ENCODE measurements at places on chromosomes 3 and 15. TPM values are rescaled to one million over a fixed set of nuclear protein-coding genes. Genes with fewer than 3 reads are reported as not detected.
A peak's percentile ranks its signal among the peaks of the same experiment; 100 is the strongest.

GRCh38 chr3:143825513-143825912 lies 22.8 kb downstream of the SLC9A9 start:
- no peak for DNase-seq

- DNase-seq = no peak
These were observed 291.6 kb upstream of the TGFBR2 start for GRCh38 chr3:30314757-30315325.

DNA sequence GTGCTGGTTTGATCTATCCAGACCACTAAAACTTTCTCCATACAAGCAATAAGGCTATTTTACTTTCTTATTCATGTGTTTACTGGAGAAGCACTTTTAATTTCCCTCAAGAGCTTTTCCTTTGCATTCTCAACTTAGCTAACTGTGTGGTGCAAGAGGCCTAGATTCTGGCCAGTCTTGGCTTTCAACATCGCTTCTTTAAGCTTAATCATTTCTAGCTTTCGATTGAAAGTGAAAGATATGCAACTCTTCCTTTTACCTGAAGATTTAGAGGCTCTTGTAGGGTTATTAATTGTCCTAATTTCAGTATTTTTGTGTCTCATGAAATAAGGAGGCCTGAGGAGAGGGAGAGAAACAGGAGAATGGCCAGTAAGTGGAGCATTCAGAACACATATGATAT lies 234.8 kb upstream of the GADL1 start:
- DNase-seq = no peak

DNA sequence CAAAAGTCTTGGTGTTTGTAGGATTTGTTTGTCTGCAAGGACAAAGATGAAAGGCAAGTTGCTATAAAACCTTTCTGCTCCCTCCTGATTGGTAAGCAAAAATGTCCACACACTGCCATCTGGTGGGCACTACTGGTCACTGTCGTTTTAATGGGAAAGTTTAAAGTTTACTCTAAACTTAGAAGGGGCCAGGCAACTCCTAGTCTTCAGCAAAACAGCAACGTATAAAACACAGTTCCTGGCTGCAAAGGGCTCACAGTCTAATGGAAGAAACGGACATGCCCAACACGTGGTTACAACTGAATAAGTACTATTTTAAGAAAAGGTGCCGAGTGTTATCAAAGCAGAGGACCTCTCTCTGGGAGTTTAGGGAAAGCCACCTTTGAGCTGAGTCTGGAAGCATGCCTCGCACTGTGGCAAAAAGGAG lies 23.7 kb upstream of the TPRG1 start:
- DNase-seq = peak; percentile 90

GRCh38 chr3:33392144-33392543 lies 48.1 kb downstream of the UBP1 start:
- DNase-seq = no peak

DNA sequence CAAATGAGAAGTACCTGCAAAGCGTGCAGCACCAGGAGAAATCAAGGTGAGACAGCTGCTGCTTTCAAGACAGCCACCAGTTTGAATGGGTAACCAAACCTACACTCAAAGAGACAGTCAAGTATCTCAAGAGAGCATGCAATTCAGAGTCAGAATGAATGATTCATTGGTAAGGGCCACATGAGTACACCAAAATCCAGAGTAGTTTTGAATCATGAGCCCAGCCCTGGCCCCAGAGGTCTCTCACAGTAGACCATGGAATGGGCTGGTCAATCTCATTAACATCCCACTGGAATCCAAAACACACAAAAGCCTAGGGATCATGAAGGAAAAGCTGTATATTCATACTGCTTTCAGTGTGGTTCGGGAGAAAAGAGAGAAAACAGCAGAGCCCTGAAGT lies 242.8 kb downstream of the TBL1XR1 start:
- DNase-seq = no peak

- DNase-seq = peak; percentile 90
These were observed 27.9 kb downstream of the EHD4 start for GRCh38 chr15:41944313-41944940.

DNA sequence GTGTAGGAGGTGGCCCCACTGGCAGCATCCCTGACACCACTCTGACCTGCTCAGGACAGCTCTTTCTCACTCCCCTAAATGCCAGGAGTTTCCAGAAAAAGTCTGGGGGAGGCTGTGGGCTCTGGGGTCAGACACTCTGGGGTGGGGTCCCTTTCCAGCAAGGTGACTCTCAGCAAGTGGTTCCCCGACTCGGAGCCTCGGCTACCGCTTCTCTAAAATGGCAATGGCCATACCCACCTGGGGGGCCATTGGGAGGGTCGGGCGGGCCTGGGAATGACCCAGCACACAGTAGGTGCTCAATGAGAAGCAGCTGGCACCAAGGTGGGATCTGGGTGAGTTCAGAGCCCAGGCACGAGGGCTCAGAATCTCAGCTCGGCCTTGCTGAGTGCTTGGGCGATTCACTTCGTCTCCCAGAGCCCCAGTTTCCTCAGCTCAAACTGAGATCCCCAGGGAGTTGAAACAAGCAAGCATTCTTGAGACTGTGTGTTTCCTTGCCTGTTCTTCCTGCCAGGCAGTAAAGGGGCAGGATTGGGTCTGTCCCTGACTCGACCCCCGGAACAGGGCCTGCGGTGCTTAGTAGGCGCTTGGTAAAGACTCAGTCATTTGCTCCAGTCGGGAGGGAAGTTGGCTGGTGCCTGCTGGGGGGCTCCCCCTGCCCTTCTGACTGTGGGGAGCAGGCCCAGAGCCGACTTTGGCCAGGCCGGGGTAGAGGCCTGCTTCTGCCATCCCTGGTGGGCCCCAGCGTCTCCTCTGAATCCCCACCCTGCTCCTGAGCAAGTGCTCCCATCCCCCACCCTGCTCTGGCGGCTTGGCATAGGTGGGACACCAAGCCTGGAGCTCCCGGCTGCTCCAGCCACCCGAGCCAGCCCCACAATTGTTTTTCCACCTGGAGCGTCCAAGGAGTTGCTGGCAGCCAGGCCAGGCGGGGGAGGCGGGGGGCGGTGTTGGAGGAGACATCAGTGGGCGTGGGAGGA lies 32.9 kb upstream of the FBLN2 start:
- DNase-seq = no peak

- DNase-seq = no peak
These were observed 37.9 kb upstream of the MECOM start for GRCh38 chr3:169701457-169701856.

Gene TMEM202
- total RNA-seq = not detected

Gene LMAN1L
- total RNA-seq = not detected
